CD8-positive, alpha-beta memory T cell (primary cell): ENCODE measurements at places on chromosomes 6 and 20. TPM values are rescaled to one million over a fixed set of nuclear protein-coding genes. Genes with fewer than 3 reads are reported as not detected.

DNA sequence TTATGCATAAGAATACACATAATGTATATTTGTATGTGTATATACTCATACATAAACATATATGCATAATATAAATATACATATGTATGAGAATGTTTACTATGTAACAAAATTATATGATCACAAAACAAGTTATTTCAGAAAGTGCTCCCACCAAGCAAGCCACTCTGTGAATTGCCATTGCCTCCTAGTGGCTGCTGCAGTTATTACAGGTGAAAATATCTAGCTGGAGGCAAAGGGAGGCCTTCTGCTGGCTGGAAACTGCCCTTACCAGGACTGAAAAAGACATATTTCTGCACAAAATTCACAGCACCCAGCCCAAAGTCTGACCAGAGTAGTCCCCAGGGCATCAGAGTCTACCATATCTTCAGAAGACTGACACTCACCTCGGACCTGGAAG lies 14.4 kb upstream of the ADAM33 start:
- no peak for DNase-seq

GRCh38 chr6:5422321-5422915 lies 161.1 kb downstream of the FARS2 start:
- DNase-seq, result no peak

The SLC32A1 gene
- not detected for total RNA-seq

DNA sequence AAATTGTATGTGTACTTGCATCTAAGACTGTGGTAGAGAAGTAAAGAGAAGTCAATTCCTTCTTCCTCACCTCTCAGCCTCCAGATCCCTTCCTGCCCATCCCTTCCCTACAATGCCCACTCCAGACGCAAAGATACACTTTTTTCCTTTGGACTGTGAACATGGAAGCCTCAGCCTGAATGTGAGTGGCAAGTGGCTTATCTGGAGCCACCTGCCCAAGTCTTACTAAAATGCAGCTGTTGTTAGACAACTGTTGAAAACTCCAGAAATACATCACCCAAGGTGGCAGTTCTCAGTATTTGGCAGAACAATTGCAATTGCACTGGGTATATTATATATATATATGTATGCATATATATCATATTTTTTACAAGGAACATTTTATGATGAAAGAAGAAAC lies 7.5 kb downstream of the VGLL2 start:
- DNase-seq, result no peak

The PXDC1 gene
- total RNA-seq, result 0.24 TPM

DNA sequence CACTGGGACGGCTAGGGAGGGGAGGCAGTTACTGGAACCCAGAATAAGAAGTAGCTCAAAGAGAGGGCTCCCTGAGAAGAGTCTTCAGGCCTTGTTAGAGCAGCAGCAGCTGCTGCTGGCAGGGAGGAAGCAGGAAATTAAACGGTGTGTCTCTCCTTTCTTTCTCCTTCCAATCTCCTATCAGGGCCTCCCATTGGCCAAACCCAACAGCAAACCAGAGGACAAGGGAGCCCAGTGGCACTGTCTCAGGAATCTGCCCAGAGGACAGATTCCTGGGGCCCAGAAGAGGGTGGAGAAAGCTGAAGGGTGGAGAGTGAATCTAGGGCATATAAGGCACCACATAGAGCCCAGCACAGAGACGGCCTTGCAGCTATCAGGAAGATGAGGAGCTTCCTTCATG lies 10.2 kb downstream of the BTN3A1 start:
- no peak for DNase-seq

The TMEM244 gene
- total RNA-seq, result 0.44 TPM

The PBOV1 gene
- total RNA-seq, result not detected

- DNase-seq, result no peak
Measured at GRCh38 chr6:25944688-25945574, 14.4 kb upstream of the SLC17A2 start.

DNA sequence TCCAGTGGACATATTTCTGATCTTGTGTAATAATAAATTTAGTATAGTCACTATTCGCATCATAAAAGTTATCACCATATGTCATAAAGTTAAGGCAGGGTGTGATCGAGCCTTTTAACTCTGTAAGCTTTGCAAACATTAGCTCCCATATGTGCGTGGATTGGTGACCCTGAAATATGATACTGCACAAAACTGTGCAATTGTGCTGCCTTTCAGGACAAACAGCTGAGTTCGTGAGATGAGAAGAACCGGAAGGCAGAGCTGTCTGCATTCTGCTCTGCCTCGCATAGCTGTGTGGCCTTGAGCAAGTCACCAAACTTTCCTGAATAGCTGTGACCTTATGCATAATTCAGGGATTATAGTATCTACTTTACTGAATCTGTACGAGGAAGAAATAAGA lies 3.2 kb upstream of the PLEKHG1 start:
- DNase-seq, result no peak

DNA sequence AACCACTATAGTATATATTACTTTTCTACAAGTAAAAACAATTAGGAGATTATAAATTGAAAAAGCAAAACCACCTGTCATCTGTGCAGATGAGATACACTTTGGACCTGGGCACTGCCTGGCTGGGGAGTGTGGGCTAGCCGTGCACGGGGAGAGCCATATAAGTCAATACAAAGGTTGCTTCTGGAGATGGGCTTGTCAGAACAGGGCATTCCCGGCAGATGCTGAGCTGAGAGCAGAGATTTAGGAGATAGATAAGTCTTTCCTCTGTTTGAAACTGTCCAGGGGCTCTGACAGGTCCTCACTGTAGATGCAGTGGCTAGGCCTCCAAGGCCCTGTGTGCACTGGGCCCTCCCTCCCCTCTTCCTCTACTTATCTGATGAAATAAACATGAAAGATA lies 34.5 kb downstream of the CD164 start:
- DNase-seq, result no peak

The KIF16B gene
- total RNA-seq, result 3.2 TPM

DNA sequence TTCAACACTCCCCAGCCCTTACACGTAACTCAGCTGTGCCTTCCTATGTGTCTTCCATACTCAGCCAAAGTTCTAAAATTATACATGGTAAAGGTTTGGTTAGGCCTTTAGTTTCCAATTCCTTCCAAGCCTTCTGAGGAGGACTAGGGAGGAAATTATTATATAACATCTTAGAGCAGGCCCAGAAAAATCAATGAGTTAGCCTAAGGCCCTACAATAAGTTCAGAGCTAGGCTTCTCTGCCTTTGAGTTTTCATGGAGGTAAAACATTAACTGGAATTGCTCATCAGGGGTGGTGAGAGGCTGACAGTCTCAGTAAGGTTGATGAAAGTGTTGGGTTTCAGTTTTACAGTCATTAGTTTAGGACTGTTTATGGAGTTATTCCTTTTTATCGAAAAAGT lies 286.0 kb downstream of the ADGB start:
- no peak for DNase-seq

DNA sequence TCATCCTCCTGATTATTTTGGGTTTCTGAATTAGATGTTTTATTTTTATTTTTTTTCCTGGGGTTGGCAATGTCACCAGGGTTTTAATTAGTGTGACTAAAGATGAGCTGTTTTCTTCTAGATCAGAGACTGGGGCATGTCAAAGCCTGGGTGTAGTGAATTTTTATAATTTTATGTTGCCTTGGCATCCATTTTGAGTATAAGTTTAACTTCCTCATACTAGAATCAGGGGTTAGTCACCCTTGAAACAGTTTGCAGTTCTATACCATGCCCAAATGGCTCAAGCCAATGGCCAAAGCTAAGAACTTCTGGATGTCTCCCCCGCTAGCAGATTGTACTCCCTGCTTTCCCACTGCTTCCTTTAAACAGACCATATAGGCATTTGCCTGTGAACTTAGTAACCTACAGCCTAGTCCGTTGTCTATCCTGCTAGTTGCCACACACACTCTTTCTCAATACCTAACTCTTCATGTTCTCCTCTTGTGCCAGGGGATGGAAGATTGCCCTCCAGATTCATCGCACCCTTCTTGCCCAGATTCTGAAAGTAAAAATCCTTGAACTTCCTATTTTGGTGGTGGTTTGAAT lies 54.5 kb downstream of the KIAA0408 start:
- no peak for DNase-seq
